Osteocyte (in vitro differentiated cells): ENCODE measurements at places on chromosomes 1 and 21. TPM values are rescaled to one million over a fixed set of nuclear protein-coding genes. Genes with fewer than 3 reads are reported as not detected.

DNA sequence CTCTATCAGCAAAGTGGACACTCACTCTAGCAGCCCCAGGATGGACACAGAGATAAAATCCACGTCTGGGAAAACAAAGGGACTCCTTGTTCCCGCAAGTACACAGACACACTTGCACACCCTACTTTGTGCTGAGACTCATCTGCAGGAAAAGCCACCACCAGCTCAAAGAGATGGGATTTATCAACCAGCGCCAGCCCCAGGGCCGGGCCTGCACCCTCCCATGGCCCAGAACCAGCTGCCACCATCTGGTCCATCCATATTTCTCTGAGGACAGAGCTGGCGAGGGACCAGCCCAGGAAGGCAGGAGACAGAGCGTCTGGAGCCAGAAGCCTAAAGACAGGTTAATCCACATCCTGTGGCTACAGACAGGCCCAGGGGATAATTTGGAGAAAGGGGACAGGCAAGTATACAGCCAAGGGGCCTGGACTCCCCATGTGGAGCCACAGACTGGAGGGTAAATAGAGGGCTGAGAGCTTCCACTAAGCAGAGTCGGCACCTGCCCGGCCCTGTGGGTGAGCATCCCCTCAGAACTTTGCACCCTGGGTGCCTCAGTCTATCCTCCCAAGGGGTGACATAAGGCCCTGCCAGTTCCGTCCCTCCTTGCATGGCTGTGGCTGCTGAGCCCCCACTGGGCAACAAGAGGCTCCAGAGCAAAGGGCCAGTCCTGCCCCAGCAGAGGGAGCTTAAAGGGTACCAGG, 233.9 kb downstream of the PTPRU start:
- H3K27me3 ChIP-seq = peaks cover 2% of the 10 kb centered on the region
- DNase-seq = no peak
- no peak overlapping the region for H3K4me3 ChIP-seq
- no peak overlapping the region for H3K27ac ChIP-seq
- no peaks in the 10 kb centered on the region for H3K4me1 ChIP-seq
- no peaks in the 10 kb centered on the region for H3K36me3 ChIP-seq

Gene ANKRD65
- total RNA-seq = 0.21 and 0.24 TPM in 2 replicates

DNA sequence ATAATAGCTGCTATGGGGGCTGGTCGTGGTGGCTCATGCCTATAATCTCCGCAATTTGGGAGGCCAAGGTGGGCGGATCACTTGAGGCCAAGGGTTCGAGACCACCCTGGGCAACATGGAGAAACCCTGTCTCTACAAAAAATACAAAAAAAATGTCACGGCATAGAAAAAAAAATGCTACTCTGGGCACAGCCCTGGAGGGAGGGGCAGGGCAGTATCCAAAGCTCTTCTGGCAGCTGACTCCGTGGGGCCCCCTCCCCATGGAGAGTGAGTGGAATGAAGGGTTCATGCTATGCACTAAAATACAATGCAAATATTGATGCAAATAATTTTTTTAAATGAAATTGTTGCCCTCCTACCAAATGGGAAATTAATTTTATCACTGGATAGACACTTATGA, 78.7 kb downstream of the DESI2 start:
- H3K4me3 ChIP-seq = no peak overlapping the region
- no peaks in the 10 kb centered on the region for H3K36me3 ChIP-seq
- no peaks in the 10 kb centered on the region for H3K27me3 ChIP-seq
- DNase-seq = no peak
- H3K27ac ChIP-seq = no peak overlapping the region

DNA sequence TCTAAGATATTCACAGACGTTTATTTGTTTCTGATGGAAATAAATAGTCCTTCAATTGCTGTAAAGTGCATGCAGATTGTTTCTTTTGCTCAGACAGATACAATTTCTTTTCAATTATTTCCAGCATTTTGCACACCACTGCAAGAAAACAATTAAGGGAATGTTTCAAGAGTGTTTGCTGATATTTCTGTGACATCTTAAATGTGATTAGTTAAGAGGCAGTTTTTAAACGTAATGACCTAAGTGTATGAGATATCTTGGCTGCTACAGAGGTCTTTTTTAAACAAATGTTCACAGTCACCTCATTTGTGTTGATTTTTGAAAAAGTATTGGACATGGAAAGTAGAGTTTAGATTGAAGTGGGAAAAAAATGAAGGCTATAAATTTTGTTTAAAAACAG, 262.3 kb upstream of the BRINP3 start:
- no peaks in the 10 kb centered on the region for H3K4me1 ChIP-seq
- no peak for DNase-seq
- H3K27ac ChIP-seq = no peak overlapping the region
- no peaks in the 10 kb centered on the region for H3K36me3 ChIP-seq
- no peak overlapping the region for H3K4me3 ChIP-seq

GRCh38 chr1:167997037-167997575, 60.2 kb upstream of the MPC2 start:
- no peak overlapping the region for H3K4me3 ChIP-seq
- H3K36me3 ChIP-seq = peaks cover 33% of the 10 kb centered on the region
- DNase-seq = no peak
- no peak overlapping the region for H3K27ac ChIP-seq
- H3K4me1 ChIP-seq = peaks cover 2% of the 10 kb centered on the region

GRCh38 chr1:23788695-23789094, 2.2 kb upstream of the LYPLA2 start:
- no peaks in the 10 kb centered on the region for H3K27me3 ChIP-seq
- peaks cover 33% of the 10 kb centered on the region for H3K36me3 ChIP-seq
- no peak for DNase-seq
- peaks cover 41% of the 10 kb centered on the region for H3K4me1 ChIP-seq
- H3K4me3 ChIP-seq = no peak overlapping the region

Gene HDGF
- total RNA-seq = 213 and 219 TPM in 2 replicates

DNA sequence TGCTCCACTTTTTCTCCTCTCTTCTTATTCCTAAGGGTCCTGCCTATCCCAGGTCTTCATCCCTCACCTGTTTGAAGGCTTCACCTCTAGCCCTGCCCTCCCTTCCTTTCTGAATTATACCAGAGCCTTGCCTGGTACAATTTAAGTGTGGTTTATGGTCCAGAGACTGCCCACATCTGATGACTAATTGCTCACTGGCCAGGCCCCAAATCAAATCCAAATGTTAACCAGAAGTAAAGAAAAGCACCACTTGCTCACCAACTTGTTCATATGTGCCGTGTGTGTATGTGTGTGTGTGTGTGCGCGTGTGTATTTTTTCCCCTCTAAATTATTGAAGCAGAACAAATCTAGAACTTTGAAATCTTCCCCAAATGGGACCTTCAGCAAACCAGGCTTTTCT, 26.4 kb downstream of the MYOM3 start:
- H3K27ac ChIP-seq = no peak overlapping the region
- peaks cover 42% of the 10 kb centered on the region for H3K27me3 ChIP-seq
- H3K4me1 ChIP-seq = no peaks in the 10 kb centered on the region
- DNase-seq = no peak
- no peaks in the 10 kb centered on the region for H3K36me3 ChIP-seq

Gene RXRG
- not detected in 2 replicates for total RNA-seq

DNA sequence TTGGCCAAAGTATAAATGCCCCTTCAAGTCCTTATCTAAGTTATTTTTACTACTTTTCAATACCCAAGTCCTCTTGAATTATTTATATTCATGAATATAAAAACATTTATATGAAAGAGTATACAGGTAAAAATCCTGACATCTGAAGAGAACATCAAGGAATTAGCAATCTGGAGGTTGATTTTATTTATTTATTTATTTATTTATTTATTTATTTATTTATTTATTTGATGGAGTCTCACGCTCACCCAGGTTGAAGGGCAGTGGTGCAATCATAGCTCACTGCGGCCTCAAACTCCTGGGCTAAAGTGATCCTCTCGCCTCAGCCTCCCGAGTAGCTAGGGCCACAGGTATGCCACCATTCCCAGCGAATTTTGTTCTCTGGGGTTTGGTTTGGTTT, 93.2 kb downstream of the ZZZ3 start:
- no peak overlapping the region for H3K27ac ChIP-seq
- H3K36me3 ChIP-seq = peaks cover 16% of the 10 kb centered on the region
- no peak overlapping the region for H3K4me3 ChIP-seq
- DNase-seq = no peak

GRCh38 chr1:160491017-160491416, 32.0 kb downstream of the SLAMF6 start:
- H3K4me1 ChIP-seq = no peaks in the 10 kb centered on the region
- DNase-seq = no peak
- no peak overlapping the region for H3K27ac ChIP-seq
- no peak overlapping the region for H3K4me3 ChIP-seq

- peaks cover 56% of the 10 kb centered on the region for H3K4me1 ChIP-seq
- no peak for DNase-seq
- H3K27ac ChIP-seq = peak overlapping the region; percentile 92
- peaks cover 5% of the 10 kb centered on the region for H3K36me3 ChIP-seq
- no peaks in the 10 kb centered on the region for H3K27me3 ChIP-seq
Measured at GRCh38 chr1:25550155-25550506, 6.7 kb downstream of the LDLRAP1 start.

- no peak for DNase-seq
- H3K4me3 ChIP-seq = no peak overlapping the region
- H3K27ac ChIP-seq = no peak overlapping the region
- H3K36me3 ChIP-seq = peaks cover 41% of the 10 kb centered on the region
- H3K27me3 ChIP-seq = no peaks in the 10 kb centered on the region
Measured at GRCh38 chr1:246726255-246726679, 2.1 kb downstream of the SCCPDH start.

Gene ZBTB40
- total RNA-seq = 22.5 and 23.6 TPM in 2 replicates

Gene REG4
- not detected in 2 replicates for total RNA-seq

Gene RIIAD1
- total RNA-seq = not detected in 2 replicates

Gene RAP1GAP
- 3.5 and 3.8 TPM in 2 replicates for total RNA-seq

- no peak for DNase-seq
- no peak overlapping the region for H3K27ac ChIP-seq
- H3K36me3 ChIP-seq = peaks cover 60% of the 10 kb centered on the region
- H3K27me3 ChIP-seq = no peaks in the 10 kb centered on the region
- H3K4me1 ChIP-seq = no peaks in the 10 kb centered on the region
Measured at GRCh38 chr1:53878492-53879105, 11.0 kb downstream of the YIPF1 start.

Gene PBXIP1
- 90.1 and 92.6 TPM in 2 replicates for total RNA-seq

DNA sequence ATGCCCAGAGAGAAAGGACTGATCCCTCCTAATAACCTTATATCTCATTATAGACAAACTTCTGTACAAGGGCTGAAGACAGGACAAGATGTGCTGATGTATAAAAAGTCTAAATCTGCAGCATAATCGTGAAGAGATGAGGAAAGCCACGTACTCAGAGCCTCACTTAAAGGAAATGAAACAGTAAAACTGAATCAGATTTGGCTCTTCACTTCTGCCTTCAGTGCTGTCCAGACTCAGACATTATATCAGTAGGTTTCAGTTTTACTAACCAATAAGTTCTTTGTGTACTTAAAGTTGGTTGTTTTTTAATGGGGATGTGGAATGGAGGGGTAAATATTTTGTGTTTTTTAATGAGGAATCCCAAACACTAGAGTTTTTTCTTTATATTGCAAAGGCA, 45.3 kb upstream of the RGS1 start:
- H3K27ac ChIP-seq = peak overlapping the region; percentile 42
- no peak overlapping the region for H3K4me3 ChIP-seq
- H3K27me3 ChIP-seq = no peaks in the 10 kb centered on the region
- DNase-seq = no peak
- H3K36me3 ChIP-seq = no peaks in the 10 kb centered on the region

DNA sequence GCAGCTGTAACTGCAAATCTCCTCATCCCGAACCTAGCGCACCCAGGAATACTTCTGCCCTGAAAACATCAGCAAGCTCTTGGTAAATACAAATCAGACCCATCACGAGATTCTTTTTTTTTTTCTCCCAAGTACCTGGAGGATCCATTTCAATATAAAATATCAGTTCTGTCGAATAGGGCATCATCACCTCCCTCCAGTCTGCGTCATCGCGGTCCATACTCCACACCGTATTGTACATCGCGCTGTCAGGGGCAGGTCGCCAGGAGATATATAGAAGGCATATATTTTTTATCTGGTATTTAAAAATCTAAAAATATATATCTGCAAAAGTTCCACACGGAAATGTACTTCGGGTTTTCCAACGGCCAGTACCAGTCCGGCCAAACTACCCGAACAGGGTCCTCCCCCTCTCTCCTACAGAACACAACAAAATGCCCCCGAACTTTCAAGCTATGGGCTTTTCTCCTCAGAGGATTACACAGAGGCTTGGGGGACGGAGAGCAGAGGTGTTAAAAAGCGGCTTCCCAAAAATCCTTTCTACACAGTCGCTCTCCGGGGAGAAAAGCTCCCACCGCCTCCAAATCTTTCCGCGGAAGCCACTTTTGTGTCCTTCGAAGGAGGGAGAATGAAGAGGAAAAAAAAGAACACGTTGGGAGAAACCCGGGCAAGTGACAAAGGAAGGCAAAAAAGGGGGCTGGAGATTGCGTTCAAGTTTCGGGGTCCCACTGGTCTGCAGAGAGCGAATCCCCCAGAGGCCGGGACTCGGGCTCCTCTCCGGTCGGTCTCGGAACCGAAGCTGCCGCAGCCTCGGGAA, 509 bp downstream of the PIK3R3 start:
- H3K36me3 ChIP-seq = no peaks in the 10 kb centered on the region
- peak overlapping the region; percentile 92 for H3K4me3 ChIP-seq
- H3K27ac ChIP-seq = peak overlapping the region; percentile 100
- DNase-seq = no peak
- peaks cover 60% of the 10 kb centered on the region for H3K4me1 ChIP-seq

GRCh38 chr1:79040424-79041082, 34.0 kb upstream of the ADGRL4 start:
- no peak for DNase-seq
- H3K4me1 ChIP-seq = peaks cover 31% of the 10 kb centered on the region
- H3K27me3 ChIP-seq = no peaks in the 10 kb centered on the region
- H3K27ac ChIP-seq = peak overlapping the region; percentile 88
- no peaks in the 10 kb centered on the region for H3K36me3 ChIP-seq

DNA sequence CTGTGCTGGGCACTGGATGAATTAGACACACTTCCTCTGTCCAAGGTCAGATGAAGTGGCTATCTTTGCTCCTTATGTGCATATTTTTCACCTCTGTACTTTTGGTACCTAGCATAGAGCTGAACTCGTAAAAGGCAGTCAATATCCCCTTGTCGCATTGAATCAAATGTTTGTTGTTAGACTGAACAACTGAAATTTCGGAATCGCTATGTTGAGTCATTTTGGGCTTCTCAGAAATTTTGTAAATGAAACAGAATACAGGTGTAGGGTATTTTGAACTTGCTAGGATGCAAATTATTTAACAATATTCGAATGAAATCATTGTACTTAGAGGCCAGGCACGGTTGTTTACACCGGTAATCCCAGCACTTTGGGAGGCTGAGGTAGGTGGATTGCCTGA, 48.0 kb downstream of the PDE4B start:
- H3K36me3 ChIP-seq = no peaks in the 10 kb centered on the region
- DNase-seq = no peak
- no peak overlapping the region for H3K4me3 ChIP-seq
- H3K27me3 ChIP-seq = peaks cover 7% of the 10 kb centered on the region

DNA sequence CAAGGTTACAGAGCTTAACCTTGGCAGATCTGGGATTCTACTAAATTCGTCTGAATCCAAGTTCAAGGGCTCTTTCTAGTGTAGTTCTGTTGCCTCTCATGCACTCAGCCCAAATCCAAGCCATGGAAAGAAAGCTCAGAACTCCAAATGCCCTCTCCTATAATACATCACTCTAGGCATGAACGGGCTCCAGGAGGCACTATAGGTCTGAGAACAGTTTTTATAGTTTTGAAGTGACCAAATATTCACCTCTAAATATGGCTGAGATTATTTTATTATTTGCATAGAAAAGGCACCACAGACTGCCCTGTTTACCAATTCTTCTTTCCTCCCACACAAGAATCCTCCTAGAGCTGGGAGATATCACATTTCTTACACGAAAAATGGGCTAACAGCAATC, 327.9 kb upstream of the BEND5 start:
- no peak overlapping the region for H3K27ac ChIP-seq
- DNase-seq = no peak
- no peaks in the 10 kb centered on the region for H3K4me1 ChIP-seq

Gene SERPINC1
- 0.40 TPM in 1 of 2 replicates, not detected in the other for total RNA-seq

Gene WNT3A
- not detected in 2 replicates for total RNA-seq
